Hypothalamus (tissue), 51 donors: ENCODE measurements at places on chromosomes 3 and 15.

DNA sequence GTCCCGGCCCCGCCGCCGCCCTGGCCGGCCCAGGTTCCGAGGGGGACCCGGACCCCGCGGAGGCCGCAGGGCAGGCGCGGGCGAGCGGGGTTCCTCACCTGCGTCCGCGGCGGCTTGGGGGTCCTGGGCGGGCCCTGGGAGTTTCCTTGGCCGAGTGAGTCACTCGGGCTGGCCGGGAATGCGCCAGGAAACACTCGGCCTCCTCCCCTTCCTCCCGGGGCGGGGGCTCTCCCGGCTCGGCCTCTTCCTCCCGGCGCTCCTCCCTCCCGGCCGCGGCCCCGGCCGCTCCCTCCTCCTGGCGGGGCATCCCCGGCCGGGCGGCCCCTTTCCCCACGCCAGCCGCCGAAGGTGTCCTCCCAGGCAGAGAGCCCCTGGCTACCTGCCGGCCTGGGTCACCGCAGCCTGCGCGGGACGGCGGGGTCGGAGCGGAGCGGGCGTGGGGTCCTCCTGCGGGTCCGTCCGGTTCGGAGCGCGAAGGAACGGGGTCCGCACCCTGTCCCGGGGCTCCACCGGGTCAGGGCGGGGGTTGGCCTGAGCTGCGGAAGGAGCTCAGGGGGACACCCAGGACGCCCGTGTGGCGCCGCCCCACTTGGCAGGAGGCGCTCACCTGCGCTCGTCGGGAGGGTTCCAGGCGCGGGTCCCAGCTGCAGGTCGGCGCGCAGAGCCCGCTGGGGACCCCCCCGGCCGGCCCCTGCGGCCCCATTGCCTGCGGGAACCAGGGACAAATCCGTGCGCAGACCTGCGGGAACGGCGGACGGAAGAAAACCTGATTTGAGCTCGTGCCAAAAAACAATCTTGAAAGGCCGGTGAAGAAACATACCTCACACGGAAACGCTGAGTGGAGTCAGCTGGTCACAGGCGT, at the start of gene CYFIP1:
TSS of gene CYFIP1 (minus strand) at position 180 of the 862 bp plus-strand sequence. CDS start 33,083 bp downstream, outside the sequence.
- DNase-seq, result peak; percentile 50

DNA sequence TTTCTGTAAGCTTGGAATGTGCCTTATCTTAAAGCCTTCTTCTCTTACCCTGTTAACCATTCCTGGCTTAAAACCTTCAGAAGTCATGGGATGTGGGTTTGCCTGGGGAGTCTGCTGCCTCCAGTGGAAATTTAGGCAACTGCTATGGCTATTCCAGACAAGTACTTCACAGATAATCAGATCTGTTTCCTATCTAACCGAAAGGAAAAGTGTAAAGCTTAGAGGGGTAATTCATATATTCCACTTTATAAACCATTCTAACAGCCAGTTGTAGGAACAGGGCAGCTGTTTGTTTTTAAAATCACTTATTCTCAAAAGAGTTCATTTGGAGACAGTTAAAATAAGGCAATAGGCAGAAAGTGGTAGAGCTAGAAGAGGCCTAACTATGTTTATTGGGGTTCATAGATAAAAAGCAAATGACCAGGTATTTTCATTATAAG, 219.9 kb downstream of the TCF12 start:
- no peak for DNase-seq

- DNase-seq, result no peak
Observed at GRCh38 chr15:82763361-82764116, 42.3 kb downstream of the FSD2 start.

DNA sequence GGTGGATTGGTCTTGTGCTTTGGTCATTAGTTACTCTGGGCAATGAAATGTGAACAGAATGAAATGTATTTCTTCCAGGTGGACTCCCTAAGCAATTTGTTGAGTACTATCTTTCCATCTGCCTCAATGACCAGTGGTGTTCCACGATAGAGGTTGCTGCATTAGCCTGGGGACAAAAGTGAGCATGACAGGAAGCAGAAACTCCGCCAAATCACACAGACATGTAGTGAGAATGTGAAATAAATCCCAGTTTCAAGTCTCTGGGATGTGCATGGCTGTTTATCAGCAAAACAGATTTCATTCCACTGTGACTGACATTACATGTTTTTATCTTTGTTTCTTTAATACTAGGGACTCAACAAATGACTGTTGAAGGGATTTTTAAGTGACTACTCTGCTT, 63.3 kb upstream of the DCBLD2 start:
- DNase-seq, result no peak

DNA sequence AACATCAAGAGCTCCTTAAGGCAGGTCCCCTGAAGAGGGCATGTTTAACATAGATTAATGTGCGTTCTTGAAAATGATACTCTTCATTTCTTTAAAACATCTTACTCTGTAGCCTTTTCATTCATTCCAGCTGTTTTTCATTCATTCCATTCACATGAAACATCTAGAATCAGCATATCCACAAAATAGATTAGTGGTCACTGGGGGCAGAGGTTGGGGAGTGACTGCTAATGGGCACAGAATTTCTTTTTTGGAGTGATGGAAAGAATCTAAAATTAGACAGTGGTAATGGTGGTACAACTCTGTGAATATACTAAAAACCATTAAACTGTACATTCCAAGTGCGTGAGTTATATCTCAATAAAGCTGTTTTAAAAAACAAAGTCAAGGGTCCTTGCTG, 15.4 kb upstream of the CXCR6 start:
- DNase-seq, result no peak

DNA sequence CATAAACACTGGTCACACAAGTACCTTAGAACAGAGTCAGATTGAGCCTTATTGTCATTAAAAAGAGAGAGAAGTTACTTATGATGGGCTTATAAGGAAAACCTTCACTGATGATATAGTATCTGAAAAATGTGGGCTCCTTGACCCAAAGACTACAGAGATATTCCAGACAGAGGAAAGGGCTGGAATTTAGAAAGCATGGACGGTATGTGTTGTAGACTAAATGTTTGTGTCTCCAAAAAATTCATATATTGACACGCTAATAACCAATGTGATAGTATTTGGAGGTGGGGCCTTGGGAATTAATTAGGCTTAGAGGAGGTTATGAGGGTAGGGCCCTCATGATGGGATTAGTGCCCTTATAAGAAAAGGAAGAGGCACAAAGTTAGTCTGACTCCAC, 61.0 kb upstream of the DAZL start:
- DNase-seq, result no peak

DNA sequence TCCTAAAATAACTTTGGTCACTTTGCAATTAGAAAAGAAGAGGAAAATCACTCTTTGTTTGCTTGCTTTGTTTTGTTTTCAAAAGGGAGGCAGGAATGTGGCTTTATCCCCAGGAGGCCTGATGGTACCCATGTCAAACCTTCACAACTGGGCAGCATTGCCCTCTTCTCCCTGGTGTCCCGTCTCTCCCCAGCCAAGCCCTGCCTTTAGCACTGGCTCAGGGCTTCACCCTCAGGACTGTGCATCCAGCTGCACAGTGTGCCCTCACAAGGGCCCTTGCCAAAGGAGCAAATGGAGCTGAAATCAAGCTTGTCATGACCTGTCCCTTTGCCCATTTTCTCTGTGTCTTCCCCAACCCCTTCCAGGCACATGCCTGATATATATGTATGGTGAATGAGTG, 29.1 kb upstream of the ATP13A5 start:
- DNase-seq, result no peak

DNA sequence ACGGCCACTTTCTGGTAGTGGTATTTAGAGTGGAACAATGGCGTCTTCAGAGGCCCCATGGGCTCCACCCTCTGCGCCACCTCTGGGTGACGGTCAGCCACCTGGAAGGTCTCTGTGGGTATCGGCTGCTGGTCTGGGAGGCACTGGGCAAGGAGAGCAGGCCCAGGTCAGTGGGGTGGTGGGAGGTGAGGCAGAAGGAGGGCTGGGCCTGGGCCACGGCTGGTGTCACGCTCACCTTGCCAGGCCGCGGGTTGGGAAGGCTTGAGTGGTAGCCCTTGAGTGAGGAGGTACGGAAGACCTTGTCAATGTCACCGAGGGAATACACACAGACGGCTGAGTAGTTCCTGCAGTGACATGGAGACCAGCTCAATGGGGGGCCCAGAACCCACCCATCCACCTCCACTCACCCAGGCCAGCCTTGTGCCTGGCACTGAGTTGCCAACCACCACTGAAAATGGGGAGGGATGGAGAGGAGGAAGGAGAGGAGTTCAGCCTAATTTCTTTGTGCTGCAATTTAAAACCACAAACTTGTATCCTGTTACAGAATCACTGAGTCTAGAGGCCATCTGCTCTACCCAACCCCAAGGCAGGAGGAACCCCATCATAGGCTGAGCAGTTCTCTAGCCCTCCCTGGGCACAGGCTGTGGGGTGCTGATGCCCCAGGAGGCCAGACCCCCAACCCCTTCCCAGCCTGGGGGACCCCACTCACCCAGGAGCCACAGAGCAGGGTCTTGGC, 19.0 kb downstream of the SEMA7A start:
- no peak for DNase-seq

DNA sequence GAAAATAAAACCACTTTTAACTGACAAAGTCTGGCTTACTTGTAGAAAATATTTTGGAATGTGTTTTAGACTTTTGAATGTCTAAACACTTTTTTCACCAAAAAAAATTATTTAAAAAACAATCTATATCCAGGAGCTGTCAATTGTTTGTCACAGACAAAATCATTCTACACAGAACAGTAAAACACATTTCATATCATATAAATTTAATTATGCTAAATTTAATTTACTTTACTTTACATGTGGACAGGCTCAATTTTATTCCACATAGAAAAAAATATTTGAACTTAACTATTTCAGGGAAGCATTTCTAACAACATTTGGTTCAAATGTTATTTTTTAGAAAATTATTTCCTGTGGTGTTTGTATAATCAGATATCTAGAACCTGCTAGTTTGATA, 1417.0 kb downstream of the ZPLD1 start:
- no peak for DNase-seq

GRCh38 chr15:51237816-51238215, 100.6 kb downstream of the CYP19A1 start:
- DNase-seq, result no peak

GRCh38 chr15:77369168-77369567, 50.7 kb downstream of the PEAK1 start:
- no peak for DNase-seq

DNA sequence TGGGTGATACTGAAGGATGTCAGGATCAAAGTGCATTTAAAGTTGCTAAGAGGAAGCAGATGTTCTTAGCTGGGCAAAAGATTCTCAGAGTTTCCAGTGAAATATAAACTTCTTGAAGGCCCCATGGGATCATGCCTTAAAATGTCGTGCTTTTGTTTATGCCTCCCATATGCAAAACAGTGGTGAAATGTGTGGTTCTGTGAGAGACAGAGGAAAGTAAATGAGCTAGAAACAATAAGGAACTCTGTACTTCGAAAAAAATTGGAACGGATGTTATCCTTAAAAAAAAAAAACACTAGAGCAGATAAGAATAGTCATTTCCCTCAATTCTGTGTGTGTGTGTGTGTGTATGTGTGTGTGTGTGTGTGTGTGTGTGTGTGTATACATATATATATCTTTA, 497.0 kb upstream of the TBL1XR1 start:
- DNase-seq, result no peak

- no peak for DNase-seq
Observed at GRCh38 chr15:40002295-40002694, 36.7 kb downstream of the SRP14 start.

GRCh38 chr15:89630974-89631901, 24.0 kb downstream of the KIF7 start:
- DNase-seq, result peak; percentile 7

- no peak for DNase-seq
Observed at GRCh38 chr15:57922776-57923175, 142.7 kb downstream of the ALDH1A2 start.

DNA sequence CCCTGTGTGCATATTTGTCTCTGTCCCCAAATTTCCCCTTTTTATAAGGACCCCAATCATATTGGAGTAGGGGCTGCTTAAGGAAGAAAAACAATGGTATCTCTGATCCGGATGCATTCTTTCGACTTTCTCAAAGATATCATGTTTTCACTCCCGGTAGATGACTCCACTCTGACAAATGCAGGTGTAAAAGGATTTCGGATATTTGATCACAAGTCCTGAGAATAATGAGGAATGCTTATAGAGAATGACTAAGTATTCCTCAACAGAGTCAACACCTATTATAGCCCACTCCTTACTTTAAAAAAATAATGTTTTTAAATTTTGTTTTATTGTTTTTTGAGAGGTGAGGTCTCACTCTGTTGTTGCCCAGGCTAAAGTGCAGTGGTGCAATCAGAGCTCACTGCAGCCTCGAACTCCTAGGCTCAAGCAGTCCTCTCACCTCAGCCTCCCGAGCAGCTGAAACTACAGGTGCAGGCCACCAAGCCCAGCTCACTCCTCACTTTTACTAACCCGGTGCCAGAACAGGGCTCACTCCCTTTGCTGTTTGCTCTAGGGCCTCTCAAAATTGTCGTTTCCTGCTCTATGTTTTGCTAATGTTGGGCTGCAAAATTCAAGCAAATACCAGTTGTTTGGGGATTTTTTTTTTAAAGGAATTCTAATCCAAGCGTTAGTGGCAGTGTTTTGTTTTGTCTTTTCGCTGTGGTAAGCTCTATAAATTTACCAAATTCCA, 24.6 kb downstream of the COL8A1 start:
- no peak for DNase-seq

DNA sequence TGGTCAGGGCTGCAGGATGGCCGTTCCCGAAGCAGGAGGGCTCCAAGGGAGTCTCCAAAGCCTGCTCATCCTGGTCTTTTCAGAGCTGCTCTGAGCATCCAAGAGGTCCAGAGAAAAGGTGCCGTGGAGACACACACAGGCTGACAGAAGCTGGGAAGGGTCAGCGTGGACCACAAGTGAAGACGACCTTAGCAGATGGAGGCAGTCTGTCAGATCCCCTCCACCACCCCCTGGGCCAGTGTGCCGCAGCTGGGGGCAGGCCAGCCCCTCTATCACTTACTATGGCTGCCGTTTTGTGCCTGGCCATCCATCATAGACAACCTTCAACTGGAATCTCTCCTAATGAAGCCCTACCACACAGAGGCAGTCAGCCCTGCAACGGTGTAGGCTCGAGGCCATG, 335.1 kb upstream of the RGMA start:
- no peak for DNase-seq

GRCh38 chr15:73809728-73810501, 56.8 kb upstream of the INSYN1 start:
- DNase-seq, result no peak
